ENCODE measurements at places on chromosomes 6 and 20.
A peak's percentile ranks its signal among the peaks of the same experiment; 100 is the strongest.

GRCh38 chr20:53324816-53325215 is 268.8 kb downstream of the ZNF217 start:
- no peak for DNase-seq

- DNase-seq = no peak
Observed at GRCh38 chr20:59631751-59632540, 27.6 kb downstream of the PHACTR3 start.

GRCh38 chr6:133977983-133978895 is 25.2 kb downstream of the TBPL1 start:
- DNase-seq = peak; percentile 96

- DNase-seq = no peak
Observed at GRCh38 chr6:133609415-133610226, 279.3 kb upstream of the TCF21 start.

DNA sequence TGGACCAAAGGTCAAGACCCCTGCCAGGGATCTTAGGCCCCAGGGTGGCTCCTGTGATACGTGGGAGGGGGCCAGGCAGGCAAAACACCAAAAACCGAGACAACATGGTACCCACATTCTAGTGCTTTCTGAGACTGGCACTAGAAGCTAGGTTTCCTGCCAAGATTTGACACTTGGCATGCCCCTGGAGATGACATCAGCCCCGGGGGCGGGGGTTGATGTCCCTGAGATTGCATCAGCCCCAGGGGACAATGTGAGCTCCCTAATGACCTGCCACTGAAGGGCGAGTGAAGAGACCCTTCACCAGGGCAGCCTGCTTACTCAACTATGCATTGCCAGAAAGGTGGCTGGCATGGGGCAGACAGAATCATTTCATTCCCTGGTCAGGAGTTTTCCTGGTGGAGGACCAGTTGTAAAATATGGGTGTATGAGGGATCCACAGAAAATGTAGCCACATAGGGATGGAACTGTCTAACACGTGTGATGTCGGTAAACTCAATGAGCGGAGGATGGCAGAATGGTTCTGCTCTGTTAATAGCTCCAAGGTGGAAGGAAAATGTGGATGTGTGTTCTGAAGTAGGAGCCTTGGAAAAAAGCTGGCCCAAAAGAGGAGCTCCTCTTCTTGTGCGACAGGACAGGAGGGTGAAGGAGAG is 219.7 kb downstream of the UNC5CL start:
- no peak for DNase-seq

DNA sequence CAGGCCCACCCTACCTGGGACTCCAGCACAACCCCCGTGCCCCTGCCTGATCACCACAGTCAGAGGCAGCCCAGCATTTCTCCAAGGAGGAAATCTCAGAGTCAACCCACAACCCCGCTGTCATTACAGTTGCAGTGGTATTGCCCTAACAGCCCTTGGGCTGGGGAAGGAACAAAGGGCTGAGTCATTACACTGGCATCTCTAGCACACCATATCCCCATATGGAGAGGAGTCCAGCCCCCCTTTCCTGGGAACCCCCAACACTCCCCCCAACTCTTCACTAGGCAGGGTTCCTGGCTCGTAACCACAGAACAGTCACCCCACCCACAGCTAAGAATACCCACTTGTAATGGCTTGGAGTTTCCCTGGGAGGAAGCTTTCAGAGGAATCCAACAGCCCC is 149.4 kb upstream of the OGFRL1 start:
- no peak for DNase-seq

DNA sequence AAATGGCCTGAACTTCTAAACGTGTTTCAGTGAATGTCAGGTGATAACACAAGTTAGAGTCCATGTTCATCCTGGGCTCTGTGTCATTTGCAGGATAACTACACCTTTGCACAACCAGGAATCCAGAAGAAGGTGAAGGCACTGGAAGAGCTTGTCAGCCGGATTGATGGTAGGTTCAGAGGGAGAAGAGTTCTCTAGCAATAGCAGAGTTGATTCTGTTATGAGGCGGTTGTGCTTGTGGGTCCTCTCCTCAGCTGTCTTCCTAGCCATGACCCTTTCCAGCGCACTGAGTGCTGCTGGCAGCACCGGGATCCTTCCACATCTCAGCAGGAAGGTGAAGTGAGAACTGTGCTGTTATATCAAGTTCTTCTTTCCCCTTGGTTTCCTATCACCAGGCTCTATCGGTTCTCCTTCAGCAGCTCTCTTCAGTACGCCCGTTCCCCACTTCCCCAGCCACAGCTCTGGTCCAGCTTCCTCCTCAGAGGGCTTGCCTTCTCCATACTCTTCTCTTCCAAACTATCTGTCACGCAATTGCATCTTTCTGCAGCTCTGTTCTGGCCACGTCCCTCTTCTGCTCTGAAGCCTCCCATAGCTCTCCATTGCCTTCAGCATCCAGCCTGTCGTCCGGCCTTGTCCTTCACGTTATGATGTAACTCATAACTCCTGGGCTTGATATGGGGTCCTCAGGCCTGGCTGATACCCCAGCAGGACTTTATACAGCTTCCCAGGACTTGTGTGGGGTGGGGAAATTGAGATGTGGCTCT is 39.9 kb upstream of the RNF8 start:
- DNase-seq = no peak

DNA sequence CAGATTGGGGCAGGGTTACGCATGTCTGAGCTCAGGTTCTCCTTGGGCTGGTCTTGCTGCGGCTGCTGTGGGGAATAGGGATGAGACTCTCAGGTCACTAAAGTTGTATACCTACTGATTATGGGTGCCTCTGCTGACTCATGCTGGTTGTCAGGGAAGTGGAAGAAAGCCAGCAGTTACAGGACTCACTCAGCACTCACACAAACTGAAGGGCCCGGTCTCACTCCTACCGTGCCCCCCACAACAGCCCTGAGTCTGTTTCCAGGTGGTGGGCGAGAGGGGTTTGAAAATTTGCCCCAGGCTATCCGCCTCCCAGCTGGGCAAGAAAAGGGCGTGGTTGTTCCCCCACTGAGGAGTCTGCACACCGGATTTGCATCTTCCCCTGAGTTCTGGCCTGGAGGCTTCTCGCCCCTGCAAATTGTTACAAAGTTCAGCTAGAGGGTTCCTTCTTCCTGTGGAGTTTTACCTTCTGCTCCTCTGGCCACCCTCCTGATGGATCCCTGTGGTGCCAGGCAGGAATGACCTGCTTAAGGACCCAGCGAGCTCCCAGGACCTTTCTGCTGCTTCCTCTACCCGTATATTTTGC is 659.2 kb downstream of the HDGFL1 start:
- no peak for DNase-seq

DNA sequence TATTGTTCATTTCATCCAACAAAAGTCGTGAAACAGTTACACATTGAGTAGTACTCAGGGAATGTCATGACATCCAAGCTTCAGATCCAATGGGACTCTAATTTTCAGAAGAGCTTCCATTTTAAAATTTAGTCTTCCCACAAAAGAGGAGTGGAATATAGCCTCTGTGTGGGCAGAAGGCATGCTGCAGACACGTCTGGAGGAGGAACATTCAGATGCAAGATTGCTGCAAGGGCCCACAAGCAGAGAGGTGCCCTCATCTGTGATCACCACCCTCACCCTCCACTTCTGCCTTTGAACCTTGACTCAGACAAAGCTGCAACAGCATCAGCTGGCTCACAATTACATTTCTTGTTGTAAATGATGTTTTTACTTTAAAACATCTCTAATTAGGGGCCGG is 29.9 kb downstream of the NRN1 start:
- no peak for DNase-seq

DNA sequence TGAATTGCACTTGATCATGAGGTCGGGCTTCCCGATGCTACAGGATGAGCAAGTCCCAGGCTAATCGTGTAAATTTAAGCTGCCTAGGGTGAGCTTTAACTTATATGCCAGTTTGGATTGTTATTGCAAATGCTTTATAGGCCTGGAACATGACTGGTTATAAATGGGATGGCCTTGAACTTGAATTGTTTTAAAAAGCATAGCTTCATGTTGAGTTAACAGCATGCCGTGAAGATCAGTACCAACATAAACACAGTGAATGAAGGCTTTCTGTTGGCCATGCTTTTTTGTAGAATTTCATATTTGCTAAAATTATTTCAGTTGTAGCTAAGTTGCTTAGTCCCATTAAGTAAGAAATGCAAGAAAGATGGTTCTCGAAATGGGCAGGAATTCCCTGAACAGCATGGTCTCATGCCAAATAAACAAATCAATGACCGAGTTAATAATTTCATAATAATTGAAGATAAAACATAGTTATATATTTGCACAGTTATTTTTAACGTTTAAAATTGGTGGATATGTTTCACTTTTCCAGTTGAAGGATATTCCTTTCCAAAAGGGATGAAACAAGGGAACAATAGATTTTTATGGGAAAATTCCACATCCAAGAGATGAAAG is 76.6 kb upstream of the ARID1B start:
- no peak for DNase-seq

- DNase-seq = no peak
Observed at GRCh38 chr20:36167902-36168503, 13.5 kb downstream of the EPB41L1 start.

DNA sequence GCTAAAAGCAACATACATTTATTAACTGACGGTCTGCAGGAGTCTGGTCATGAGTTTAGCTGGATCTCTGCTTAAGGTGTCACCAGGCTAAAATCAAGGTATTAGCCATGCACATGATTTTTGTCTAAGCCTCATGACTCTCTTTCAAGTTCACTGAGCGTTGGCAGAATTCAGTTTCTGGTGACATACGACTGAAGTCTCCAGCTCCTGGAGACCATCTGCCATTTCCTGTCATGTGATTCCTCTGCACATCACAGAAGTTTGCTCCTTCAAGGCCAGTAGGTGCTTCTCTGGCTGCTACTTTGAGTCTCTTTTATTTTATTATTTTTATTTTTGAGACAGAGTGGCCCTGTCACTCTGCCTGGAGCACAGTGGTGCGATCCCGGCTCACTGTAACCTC is 148.4 kb upstream of the EYA4 start:
- no peak for DNase-seq

DNA sequence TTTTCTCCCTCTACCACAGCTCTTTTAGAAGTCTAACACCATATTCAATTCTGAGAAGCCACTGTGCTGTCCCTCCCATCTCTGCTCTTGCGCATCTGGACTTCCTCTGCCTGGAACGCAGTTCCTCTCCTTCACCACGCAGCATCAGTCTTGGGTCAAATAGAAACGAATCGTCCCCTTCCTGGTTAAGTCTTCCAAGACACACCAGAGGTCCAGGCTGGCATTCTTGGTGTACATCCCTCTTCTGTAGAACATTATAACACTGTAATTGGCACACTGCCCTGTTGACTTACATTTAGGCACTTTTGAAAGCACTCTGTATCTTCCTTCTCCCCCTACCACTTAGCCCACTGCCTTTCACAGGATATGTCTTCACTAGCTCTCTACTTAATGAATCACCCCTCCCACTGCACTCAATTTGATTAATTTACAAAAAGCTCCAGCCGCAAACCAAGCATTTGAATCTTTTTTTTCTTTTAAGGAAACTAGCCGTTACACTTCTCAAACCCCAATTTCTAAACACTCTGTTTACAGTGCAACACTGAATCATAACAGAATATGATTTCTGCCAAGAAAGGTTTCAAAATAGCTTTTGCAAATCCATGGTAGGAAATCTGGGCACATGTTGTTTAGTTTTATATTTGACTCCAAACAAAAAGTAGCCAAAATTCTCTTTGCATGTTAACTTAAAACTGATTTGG is 140.8 kb upstream of the CARMIL1 start:
- no peak for DNase-seq

DNA sequence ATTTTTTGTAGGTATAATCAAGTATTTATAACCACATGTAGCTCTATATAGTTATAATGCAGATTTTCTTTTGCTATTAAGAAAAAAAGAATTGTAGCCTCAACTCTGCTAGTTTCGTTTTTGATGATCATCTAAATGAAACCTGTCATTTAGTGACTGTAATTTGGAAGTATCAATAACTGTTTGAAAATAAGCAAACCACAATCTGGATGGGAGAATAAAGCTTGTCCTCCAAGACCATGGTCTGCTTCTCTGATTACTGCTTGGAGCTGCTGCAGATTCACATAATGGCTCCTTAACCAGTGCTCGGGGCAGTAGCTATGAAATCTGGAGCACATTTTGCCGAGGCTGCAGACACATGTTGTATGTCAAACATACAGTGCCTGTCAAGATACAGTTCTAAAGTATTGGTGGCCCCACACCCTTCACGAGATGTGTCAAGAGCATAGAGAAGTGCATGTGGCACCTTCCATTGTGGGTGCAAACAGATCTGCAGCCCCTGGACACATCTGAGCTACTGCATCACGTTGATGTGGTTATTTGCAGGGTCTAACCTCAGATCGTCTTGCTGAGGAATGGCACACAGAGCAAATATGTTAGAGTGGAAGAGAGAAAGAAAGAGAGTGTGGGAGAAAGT is 255.7 kb upstream of the SUPT3H start:
- DNase-seq = no peak

DNA sequence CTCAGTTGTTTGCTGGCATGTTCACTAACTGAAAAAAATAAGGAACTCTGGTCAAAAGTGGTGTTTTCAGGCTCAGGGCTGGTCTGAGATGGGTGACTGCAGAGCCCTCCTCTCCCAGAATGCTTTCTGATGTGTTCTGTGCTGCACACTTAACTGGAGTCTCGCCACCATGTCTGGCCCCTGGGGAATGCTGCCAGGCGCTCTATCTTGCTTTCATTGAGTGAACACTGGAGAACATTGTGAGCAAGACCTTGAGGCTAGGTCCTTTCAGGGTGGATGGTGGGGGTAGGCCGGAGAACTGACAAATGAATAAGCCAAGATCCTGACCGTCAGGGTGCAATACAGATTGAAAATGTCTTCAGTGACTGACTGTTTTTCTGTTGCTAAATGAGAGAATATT is 19.5 kb downstream of the PANK2 start:
- DNase-seq = no peak

GRCh38 chr6:31908791-31909190 is 6.9 kb upstream of the ZBTB12 start:
- no peak for DNase-seq

DNA sequence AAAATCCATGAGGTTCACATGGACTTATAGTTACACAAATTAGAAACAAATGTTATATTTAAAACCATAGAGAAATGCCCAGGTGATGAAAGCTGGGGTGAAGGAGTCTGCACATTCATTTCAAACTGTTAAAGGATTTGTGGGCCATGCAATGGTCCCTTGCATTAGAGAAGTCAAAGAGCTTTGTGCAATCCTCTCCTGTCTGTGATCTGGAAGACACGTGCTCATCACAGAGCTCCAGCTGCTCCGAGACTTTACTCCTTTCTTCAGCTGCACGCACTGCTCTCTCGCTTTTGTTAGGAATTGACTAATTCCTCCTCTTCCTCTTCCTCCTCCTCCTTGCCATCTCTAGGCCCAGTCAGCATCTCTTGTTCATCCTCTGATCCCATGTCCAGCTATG is 4.1 kb upstream of the AIF1 start:
- DNase-seq = no peak

DNA sequence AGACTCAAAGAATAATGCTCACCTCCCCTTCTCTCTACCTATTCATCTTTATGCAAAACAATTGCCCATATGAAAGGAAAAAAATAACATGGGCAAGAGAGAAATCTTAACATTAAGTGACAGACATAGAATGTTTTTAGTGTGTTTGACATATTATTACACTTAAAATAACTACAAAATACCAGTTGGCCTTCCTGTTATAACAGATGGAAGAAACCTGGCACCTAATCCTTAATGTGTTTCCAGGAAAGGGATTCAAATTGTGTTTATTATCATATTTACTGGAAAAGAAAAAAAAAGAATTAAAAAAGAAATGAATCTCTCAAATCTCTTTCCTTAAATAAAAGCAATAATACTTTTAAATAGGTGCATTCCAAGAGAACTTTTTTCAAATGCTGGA is 158.6 kb downstream of the LAMP5 start:
- DNase-seq = no peak
